Smooth muscle cell of trachea (primary cell): ENCODE measurements at places on chromosomes 4 and X. TPM values are rescaled to one million over a fixed set of nuclear protein-coding genes. Genes with fewer than 3 reads are reported as not detected.

The RAB33A gene
- 1.3 and 3.8 TPM in 2 replicates for total RNA-seq

The GPRIN3 gene
- total RNA-seq: under 0.01 TPM in 1 of 2 replicates, not detected in the other

The XAGE1A gene
- total RNA-seq: not detected in 2 replicates

The GAGE13 gene
- total RNA-seq: not detected in 2 replicates

The FAM47A gene
- total RNA-seq: not detected in 2 replicates

The CXCL5 gene
- total RNA-seq: 0.73 and 0.83 TPM in 2 replicates

The CT45A8 gene
- total RNA-seq: not detected in 2 replicates

The ARHGAP24 gene
- 35.1 and 35.9 TPM in 2 replicates for total RNA-seq

The UBL4A gene
- 39.0 and 75.4 TPM in 2 replicates for total RNA-seq

The RXFP1 gene
- 0.73 and 0.83 TPM in 2 replicates for total RNA-seq

The PDCL2 gene
- not detected in 2 replicates for total RNA-seq

The CXCL11 gene
- 0.15 TPM in 1 of 2 replicates, not detected in the other for total RNA-seq

The RTL9 gene
- 0.17 and 0.29 TPM in 2 replicates for total RNA-seq

The ASB9 gene
- 1.2 and 2.5 TPM in 2 replicates for total RNA-seq

The ITGB1BP2 gene
- 0.99 and 1.0 TPM in 2 replicates for total RNA-seq

The DOK7 gene
- 0.17 TPM in 1 of 2 replicates, not detected in the other for total RNA-seq

The TENM3 gene
- 8.6 and 13.2 TPM in 2 replicates for total RNA-seq

The TMPRSS11F gene
- not detected in 2 replicates for total RNA-seq

The WNK3 gene
- total RNA-seq: 0.15 and 0.17 TPM in 2 replicates

The ADH7 gene
- total RNA-seq: 0.83 and 2.0 TPM in 2 replicates

The C4orf36 gene
- total RNA-seq: 2.3 and 3.1 TPM in 2 replicates

The ZBED1 gene
- total RNA-seq: 39.1 and 43.3 TPM in 2 replicates

The ADGRL3 gene
- total RNA-seq: not detected in 2 replicates

The SEC31A gene
- total RNA-seq: 366 and 513 TPM in 2 replicates

The F8A3 gene
- total RNA-seq: 3.8 and 4.9 TPM in 2 replicates
